ENCODE measurements at places on chromosomes 3 and 15. TPM values are rescaled to one million over a fixed set of nuclear protein-coding genes. Genes with fewer than 3 reads are reported as not detected.
A peak's percentile ranks its signal among the peaks of the same experiment; 100 is the strongest.

GRCh38 chr3:21049334-21050062 lies 701.5 kb downstream of the ZNF385D start:
- H3K27me3 ChIP-seq, result no peaks in the 10 kb centered on the region
- H3K36me3 ChIP-seq, result no peaks in the 10 kb centered on the region
- DNase-seq, result no peak
- no peaks in the 10 kb centered on the region for H3K4me1 ChIP-seq
- no peak overlapping the region for H3K4me3 ChIP-seq

GRCh38 chr3:152909180-152909883 lies 74.4 kb downstream of the P2RY1 start:
- no peaks in the 10 kb centered on the region for H3K36me3 ChIP-seq
- H3K4me3 ChIP-seq, result no peak overlapping the region

DNA sequence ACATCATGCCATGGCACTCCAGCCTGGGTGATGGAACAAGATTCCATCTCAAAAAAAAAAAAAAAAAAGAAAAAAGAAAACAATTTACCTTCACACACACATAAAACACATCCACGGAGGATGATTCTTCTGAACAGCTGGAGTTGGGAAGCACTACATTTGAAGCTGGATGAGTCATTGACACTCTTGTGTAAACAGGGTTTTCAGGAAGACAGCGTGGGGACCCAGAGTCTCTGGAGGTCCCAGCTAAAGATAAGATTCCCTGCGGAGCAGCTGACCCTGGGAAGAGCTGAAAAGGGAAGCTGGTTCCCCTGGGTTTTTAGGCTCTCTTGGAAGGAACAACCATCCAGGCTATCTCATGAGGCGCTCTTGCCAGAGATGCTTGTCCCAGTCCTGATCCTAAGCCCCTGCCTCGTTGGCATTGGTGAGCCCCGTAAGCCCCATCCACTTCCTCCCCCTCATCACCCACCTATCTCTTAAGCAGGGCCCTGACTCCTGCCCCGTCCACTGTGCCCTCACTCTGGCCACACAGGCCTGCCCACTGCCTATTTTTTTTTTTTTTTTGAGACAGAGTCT lies 32.0 kb upstream of the FURIN start:
- H3K4me3 ChIP-seq, result peak overlapping the region; percentile 69
- H3K27ac ChIP-seq, result peak overlapping the region; percentile 94
- H3K4me1 ChIP-seq, result peaks cover 56% of the 10 kb centered on the region
- no peaks in the 10 kb centered on the region for H3K27me3 ChIP-seq

- H3K4me3 ChIP-seq, result no peak overlapping the region
- DNase-seq, result no peak
- no peaks in the 10 kb centered on the region for H3K27me3 ChIP-seq
- H3K36me3 ChIP-seq, result peaks cover 6% of the 10 kb centered on the region
- H3K27ac ChIP-seq, result no peak overlapping the region
Observed at GRCh38 chr3:52395503-52395865, 49.4 kb downstream of the SEMA3G start.

DNA sequence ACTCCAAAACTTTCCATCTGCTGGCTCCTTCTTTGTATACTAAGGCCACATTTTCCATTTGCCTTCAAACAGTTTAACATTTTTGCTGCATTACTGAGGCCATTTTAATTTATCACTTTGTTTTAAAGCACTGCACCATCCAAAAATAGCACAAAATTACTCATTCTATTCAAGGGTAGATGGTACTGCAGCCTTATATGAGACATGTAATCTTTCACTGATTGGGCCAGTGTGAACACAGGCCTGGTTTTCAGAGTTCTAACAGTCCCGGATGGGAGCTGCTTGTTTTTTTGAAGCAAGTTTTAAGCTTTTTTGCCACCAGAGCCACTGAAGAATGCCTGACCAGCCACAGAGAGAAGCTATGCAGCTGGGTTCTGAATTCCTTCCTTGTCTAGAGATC lies 172.3 kb upstream of the TSC22D2 start:
- H3K4me3 ChIP-seq, result no peak overlapping the region
- no peaks in the 10 kb centered on the region for H3K36me3 ChIP-seq
- no peak for DNase-seq
- H3K4me1 ChIP-seq, result no peaks in the 10 kb centered on the region
- H3K27ac ChIP-seq, result no peak overlapping the region

GRCh38 chr3:124497487-124497886 lies 232.8 kb upstream of the UMPS start:
- peaks cover 19% of the 10 kb centered on the region for H3K27me3 ChIP-seq
- no peak overlapping the region for H3K27ac ChIP-seq
- H3K4me1 ChIP-seq, result no peaks in the 10 kb centered on the region

DNA sequence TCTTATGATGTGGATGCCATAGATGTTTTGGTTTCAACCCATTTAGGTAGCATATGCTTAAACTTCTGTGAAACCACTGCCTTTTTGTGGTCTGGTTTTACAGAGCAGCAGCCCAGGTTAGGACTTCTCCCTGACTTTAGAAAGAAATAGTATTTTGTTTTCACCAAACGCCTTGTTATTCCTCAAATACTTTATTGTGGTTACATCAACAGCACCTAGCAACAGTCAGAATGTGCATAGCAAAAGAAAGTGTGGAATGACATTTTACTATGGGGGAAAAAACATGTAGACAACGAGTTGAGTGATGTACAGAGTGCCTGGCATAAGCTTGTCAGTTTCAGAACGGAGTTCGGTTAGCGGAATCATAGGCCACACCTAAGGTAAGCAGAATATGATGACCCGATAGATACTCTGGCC lies 159.2 kb downstream of the TPRG1 start:
- H3K36me3 ChIP-seq, result no peaks in the 10 kb centered on the region
- peaks cover 61% of the 10 kb centered on the region for H3K4me1 ChIP-seq
- H3K27ac ChIP-seq, result peak overlapping the region; percentile 14
- no peaks in the 10 kb centered on the region for H3K27me3 ChIP-seq

GRCh38 chr3:27607370-27607769 lies 114.8 kb downstream of the EOMES start:
- H3K27ac ChIP-seq, result no peak overlapping the region
- no peaks in the 10 kb centered on the region for H3K36me3 ChIP-seq
- H3K4me3 ChIP-seq, result no peak overlapping the region
- no peaks in the 10 kb centered on the region for H3K4me1 ChIP-seq
- DNase-seq, result no peak

DNA sequence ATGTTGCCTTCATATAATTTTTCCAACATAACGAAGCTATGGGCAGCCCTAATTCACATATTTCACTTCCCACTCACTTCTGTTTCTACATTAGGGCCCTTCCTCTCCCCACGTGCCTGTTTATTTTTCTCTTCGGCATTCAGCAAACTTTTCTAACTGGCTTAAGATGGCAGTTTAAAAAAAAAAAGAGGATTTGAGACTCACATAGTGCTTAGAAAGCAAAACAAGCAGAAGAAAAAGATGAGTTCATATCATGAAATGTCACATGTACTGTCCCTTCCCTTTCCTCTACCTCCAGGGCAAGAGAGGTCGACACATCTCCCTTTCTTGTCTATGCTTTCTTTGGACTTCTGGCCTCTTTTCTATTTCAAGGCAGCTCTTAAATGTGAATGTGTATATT lies 30.6 kb downstream of the SLC49A4 start:
- no peak overlapping the region for H3K4me3 ChIP-seq
- no peaks in the 10 kb centered on the region for H3K27me3 ChIP-seq
- DNase-seq, result no peak
- H3K4me1 ChIP-seq, result no peaks in the 10 kb centered on the region
- no peak overlapping the region for H3K27ac ChIP-seq
- H3K36me3 ChIP-seq, result peaks cover 18% of the 10 kb centered on the region

- H3K27ac ChIP-seq, result no peak overlapping the region
- H3K4me1 ChIP-seq, result no peaks in the 10 kb centered on the region
- H3K36me3 ChIP-seq, result no peaks in the 10 kb centered on the region
- no peak overlapping the region for H3K4me3 ChIP-seq
- H3K27me3 ChIP-seq, result no peaks in the 10 kb centered on the region
Observed at GRCh38 chr15:86061581-86061980, 18.1 kb upstream of the AGBL1 start.

DNA sequence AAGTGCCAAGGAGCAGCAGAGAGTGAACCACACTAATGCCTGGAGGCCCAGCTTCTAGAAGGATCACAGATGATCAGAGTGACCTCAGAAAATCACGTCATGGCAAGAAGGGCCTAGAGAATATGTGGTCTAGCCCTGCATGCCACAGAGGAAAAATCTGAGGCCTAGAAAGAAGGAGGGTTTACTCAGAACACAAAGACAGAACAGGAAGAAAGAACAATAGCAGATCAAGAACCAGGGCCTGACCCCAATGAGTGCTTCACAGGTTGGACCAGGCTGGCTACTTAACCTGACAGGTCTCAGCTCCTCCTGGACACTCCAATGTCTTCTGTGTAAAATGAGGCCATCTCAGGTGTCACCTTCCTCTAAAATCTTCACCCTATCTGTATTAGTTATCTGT lies 14.2 kb downstream of the RAB6B start:
- no peaks in the 10 kb centered on the region for H3K36me3 ChIP-seq
- peak; percentile 17 for DNase-seq
- H3K27ac ChIP-seq, result peak overlapping the region; percentile 25
- no peak overlapping the region for H3K4me3 ChIP-seq
- H3K4me1 ChIP-seq, result peaks cover 26% of the 10 kb centered on the region

- peaks cover 5% of the 10 kb centered on the region for H3K27me3 ChIP-seq
- no peak overlapping the region for H3K27ac ChIP-seq
- H3K36me3 ChIP-seq, result no peaks in the 10 kb centered on the region
- no peaks in the 10 kb centered on the region for H3K4me1 ChIP-seq
- DNase-seq, result no peak
Observed at GRCh38 chr3:155604126-155604525, 140.7 kb downstream of the PLCH1 start.

DNA sequence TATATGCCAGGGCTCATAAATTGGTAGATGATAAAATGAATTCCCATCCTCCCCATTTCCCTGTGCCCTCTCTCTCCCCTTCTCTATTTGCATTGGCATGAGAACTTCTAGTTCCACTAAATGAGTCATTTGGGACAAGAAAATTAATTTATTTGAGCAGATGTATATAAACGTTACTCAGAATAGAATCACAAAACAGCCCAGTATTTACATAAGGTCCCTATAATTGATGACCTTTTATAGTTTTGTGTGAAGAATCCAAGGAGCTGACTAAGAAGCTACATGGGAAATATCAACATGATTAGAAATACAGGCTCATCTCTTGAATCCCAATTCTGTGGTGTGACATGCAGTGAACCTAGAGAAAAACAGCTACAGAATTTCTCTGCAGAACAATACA lies 617.7 kb upstream of the NR2F2 start:
- no peak overlapping the region for H3K27ac ChIP-seq
- DNase-seq, result no peak
- no peak overlapping the region for H3K4me3 ChIP-seq
- no peaks in the 10 kb centered on the region for H3K27me3 ChIP-seq

DNA sequence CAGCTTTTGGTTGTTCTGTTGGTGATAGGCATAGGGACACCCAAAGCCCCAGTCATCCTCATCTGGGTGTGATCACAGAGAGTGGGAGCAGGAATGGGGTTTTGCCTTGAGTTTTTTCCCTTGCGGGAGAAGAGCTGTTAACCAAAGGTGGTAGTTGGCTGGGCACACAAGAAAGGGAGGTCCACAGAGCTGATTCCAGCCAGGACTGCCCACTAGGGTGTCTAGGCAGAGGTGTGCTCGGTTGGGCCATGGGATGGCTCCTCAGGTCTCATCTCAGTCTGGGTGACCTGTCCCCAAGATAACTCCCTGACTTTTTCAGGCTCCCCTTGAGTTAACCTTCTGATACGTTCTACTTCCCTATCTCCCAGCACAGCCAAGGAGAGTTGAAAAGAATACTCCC lies 134.8 kb downstream of the PDE8A start:
- no peaks in the 10 kb centered on the region for H3K27me3 ChIP-seq
- peaks cover 10% of the 10 kb centered on the region for H3K4me1 ChIP-seq
- no peak for DNase-seq
- H3K4me3 ChIP-seq, result no peak overlapping the region

- H3K4me3 ChIP-seq, result no peak overlapping the region
- no peaks in the 10 kb centered on the region for H3K4me1 ChIP-seq
- no peak for DNase-seq
- no peaks in the 10 kb centered on the region for H3K36me3 ChIP-seq
- H3K27me3 ChIP-seq, result peaks cover 4% of the 10 kb centered on the region
- H3K27ac ChIP-seq, result no peak overlapping the region
Observed at GRCh38 chr3:2838546-2839157, 271.5 kb downstream of the IL5RA start.

- no peak for DNase-seq
- no peaks in the 10 kb centered on the region for H3K4me1 ChIP-seq
- H3K27me3 ChIP-seq, result peaks cover 3% of the 10 kb centered on the region
Observed at GRCh38 chr3:88267-88666, 108.3 kb upstream of the CHL1 start.

DNA sequence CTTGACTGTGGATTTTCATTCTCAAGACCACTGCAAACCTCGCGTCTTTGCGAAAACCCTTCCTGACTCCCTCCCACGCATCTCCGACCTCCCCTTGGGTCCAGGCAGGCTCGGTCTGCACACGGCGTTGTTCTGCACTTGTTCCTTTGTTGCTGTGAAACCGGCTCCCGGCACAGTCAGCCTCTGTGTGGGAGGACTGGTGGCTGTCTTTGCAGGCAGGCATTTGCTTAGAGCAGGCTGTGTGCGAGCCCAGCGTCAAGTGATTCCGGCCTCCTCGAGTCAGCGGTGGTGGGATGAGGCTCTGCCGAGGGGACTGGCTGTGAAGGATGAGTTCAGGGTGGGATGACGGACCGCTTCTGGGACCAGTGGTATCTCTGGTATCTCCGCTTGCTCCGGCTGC lies 102.6 kb upstream of the ROPN1 start:
- no peaks in the 10 kb centered on the region for H3K36me3 ChIP-seq
- H3K4me3 ChIP-seq, result no peak overlapping the region
- no peak overlapping the region for H3K27ac ChIP-seq
- H3K4me1 ChIP-seq, result no peaks in the 10 kb centered on the region

GRCh38 chr15:39581793-39582285 lies 960 bp downstream of the THBS1 start:
- H3K4me3 ChIP-seq, result peak overlapping the region; percentile 30
- peaks cover 14% of the 10 kb centered on the region for H3K4me1 ChIP-seq
- DNase-seq, result peak; percentile 18
- H3K27ac ChIP-seq, result no peak overlapping the region
- H3K36me3 ChIP-seq, result no peaks in the 10 kb centered on the region

DNA sequence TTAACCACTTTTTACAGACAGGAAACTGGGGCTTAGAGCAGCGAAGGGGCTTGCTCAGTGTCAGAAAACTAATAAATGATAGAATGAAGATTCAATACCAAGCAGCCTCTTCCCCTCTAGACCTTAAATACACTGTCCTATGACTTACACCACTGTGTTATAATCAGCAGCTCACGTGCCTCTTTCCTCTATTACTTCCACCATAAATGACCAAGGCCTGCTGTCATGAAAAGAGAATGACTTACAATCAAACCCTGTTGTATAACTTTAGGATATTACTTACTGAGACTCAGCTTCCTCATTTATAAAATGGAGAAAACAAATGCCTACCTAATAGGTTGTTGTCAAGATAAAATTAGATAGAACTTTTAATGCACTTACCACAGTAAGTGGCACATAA lies 11.6 kb downstream of the FMN1 start:
- no peak overlapping the region for H3K27ac ChIP-seq
- H3K27me3 ChIP-seq, result peaks cover 2% of the 10 kb centered on the region
- H3K4me1 ChIP-seq, result no peaks in the 10 kb centered on the region
- no peak for DNase-seq

TNK2 gene
- total RNA-seq, result 67.1 TPM

RHOV gene
- 0.53 TPM for total RNA-seq

CPEB1 gene
- total RNA-seq, result 0.07 TPM

CD200R1 gene
- 4.1 TPM for total RNA-seq

ACAN gene
- not detected for total RNA-seq

SLC4A7 gene
- total RNA-seq, result 62.1 TPM

CDHR4 gene
- total RNA-seq, result 0.22 TPM
